ENCODE measurements at places on chromosomes 12 and 14.
A peak's percentile ranks its signal among the peaks of the same experiment; 100 is the strongest.

GRCh38 chr12:43762596-43762995 is 3.8 kb downstream of the IRAK4 start:
- DNase-seq: no peak

GRCh38 chr12:79183926-79184325 is 319.4 kb downstream of the SYT1 start:
- DNase-seq: no peak

DNA sequence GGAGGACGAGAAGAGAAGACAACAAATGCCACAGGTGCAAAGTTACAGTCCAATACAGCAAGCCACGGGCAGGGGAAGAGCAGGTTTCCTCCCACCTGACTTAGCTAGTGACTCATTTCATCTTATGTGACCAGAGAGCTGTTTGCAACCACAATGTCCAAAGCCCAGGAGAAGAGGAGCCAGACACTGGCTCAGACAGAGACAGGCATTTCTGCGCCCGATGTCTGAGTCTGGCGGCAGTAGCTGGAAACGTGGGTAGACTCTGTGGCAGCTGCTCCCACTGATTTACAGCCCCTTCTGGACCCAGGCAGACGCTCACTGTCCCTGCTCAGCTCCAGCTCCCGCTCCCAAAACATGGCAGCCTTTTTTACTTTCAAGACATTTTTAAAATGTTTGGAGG is 60.0 kb downstream of the CHGA start:
- no peak for DNase-seq

- DNase-seq: no peak
Observed at GRCh38 chr12:84166812-84167211, 745.8 kb downstream of the SLC6A15 start.

DNA sequence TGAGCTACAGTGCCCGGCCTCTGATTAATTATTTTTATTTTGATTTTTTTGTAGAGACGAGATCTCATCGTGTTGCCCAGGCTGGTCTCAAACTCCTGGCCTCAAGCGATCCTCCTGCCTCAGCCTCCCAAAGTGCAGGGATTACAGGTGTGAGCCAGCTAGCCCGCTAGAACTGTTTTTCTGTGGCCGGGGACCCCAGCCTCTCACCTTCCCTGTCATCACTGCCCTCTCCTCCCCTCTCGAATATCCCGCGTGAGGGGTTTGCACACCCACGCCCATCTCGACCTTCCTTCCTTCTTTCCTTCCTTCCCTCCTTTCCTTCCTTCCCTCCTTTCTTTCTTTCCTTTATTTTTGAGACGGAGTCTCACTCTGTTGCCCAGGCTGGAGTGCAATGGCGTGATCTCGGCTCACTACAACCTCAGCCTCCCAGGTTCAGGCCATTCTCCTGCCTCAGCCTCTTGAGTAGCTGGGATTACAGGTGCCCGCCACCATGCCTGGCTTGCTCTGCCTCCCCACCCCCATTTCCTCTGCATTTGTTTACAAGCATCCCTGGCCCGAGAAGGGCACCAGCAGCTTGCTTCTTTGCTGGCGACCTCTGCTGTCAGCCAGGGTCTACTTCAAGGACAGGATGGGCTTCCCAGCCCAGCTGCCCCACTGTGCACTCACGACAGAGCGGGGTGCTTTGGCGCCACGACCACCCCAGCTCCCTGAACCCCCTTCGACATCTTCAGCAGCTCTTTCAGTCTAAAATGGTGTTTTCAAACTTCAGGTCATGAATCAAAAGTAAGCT is 4.3 kb upstream of the TRAF3 start:
- no peak for DNase-seq

DNA sequence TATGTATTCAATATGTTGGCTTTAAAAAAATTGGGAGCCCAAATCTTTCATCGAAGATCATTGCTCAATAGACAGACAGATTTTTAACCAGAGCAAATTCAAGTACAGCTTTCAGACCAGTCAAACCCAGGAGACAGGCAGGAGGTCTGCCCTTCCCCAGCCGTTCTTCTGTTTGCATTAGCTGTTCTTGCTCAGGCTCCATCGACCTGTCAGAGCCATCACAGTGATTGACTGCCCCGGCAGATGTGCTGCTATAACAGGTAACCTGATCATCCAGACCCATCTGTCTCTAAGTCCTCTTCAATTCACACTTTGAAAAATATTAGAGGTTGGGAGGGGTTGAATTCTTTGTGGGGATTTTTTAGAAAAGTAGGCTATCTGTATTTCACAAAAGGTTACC is 453.5 kb downstream of the FOXG1 start:
- DNase-seq: no peak

- DNase-seq: no peak
Observed at GRCh38 chr12:64452559-64453329, 824 bp downstream of the TBK1 start.

GRCh38 chr12:96743606-96744005 is 163.5 kb upstream of the NEDD1 start:
- DNase-seq: no peak

- no peak for DNase-seq
Observed at GRCh38 chr12:18932211-18932610, 194.3 kb downstream of the CAPZA3 start.

DNA sequence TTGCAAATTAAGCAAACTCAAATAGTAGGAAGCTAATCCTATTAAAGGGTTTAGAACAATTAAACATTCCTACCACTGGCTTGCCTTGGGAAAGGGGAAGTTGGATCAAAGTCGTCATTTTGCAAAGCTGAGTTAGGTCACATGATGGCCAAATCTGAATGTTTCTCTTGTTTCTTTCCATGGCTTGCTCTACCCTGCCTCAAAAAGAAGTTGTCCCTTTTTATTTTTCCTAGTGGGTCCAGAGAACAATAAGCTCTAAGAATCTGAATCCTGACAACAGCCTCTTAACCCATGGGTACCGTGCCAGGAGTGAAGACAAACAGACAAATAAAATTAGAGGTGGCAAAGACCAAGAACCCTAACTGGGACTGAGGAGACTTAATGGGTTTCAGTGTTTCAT is 26.2 kb upstream of the NPFF start:
- DNase-seq: no peak

DNA sequence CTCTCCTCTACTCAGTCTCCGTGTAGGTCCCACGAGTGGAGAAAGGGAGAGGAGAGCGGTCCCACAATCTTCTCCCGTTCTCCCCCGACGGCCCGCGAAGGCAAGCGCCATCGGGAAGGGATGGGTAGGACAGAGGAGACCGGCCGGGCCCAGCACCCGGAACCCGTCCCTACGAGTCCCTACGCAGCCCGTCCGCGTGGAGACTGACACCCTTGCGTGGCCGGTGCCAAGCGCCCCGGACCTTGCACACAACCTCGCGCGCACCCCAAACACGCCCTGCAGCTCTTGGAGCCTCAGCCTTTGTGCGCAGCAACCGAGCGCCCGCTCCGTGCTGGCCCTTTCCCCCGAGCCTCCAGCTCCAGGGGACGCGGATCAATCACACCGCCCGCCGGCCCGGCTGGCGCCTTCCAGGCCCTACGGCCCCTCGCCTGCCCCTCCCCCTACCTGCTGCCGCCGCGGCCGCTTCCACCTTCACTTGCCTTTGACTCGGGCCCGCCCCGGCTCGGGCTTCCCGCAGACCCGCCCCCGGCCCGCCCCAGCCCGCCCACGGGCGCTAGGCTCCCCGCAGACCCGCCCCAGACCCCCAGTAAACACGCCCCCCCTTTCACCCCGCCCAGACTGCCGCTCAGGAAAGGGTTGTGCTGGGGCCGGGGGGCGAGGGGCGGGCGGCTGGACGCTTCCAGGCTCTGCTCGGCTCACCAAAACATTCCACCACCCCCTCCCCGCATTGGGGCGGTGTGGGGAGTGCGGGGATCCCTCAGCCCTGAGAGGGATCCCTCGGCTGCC is at the start of gene NDRG2:
TSS of gene NDRG2 (minus strand) at position 477 of the 786 bp plus-strand sequence. CDS start 1,746 bp downstream, outside the sequence.
- DNase-seq: peak; percentile 80

- no peak for DNase-seq
Observed at GRCh38 chr12:101891462-101891971, 14.1 kb downstream of the DRAM1 start.

DNA sequence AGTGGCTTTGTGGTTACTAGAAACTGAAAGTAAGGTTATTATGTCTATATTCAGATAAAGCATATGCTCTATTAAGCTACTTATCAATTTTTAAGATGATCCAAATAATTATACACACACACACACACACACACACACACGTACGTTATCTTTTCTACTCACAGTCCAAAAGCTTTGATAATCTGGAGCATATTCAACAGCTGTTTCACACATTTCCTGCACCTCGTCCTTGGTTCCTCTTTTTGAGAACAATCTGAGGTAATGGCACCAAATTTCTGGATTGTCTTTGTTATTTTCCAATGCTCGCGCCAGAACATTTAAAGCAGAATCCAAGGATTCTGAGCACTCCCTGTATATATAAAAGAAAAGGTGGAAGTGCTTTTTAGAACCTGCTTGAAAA is 37.5 kb downstream of the ZFC3H1 start:
- no peak for DNase-seq

GRCh38 chr12:102201436-102202061 is 3.9 kb upstream of the PMCH start:
- DNase-seq: no peak

DNA sequence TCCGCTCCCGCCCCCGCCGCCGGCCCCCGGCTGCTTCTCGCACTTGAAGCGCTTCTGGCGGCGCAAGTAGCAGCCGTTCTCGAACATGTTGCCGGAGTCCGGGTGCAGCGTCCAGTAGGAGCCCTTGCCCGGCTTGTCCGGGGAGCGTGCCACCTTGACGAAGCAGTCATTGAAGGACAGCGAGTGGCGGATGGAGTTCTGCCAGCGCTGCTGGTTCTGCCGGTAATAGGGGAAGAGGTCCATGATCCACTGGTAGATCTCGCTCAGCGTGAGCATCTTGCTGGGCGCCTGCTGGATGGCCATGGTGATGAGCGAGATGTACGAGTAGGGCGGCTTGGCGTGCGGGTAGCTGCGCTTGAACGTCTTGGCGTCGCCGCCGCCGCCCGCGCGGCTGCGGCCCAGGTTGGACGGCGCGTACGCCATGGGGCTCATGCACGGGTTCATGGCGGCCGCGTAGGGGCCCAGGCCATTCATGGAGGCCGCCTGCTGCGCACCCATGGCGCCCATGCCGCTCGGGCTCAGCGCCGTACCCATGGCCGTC is 3.0 kb downstream of the FOXA1 start:
- no peak for DNase-seq

- no peak for DNase-seq
Observed at GRCh38 chr12:9084417-9084816, 31.3 kb downstream of the A2M start.

GRCh38 chr14:53273671-53274072 is 120.5 kb upstream of the DDHD1 start:
- no peak for DNase-seq

GRCh38 chr12:123227581-123228258 is 5.2 kb downstream of the MPHOSPH9 start:
- no peak for DNase-seq

GRCh38 chr14:96138241-96138640 is 66.4 kb upstream of the BDKRB2 start:
- DNase-seq: no peak

Measured in activated CD8-positive, alpha-beta memory T cell treated with anti-CD3 and anti-CD28 coated beads, Interleukin-2, amount 50 U/mL, for 48 hours (primary cell).